ENCODE measurements at places on chromosomes 12 and 14. TPM values are rescaled to one million over a fixed set of nuclear protein-coding genes. Genes with fewer than 3 reads are reported as not detected.

TXNRD1 gene
- polyA plus RNA-seq, result 345 TPM

GYS2 gene
- 0.07 TPM for polyA plus RNA-seq

CLEC14A gene
- 18.1 TPM for polyA plus RNA-seq

TPI1 gene
- 241 TPM for polyA plus RNA-seq

DNAL1 gene
- 3.6 TPM for polyA plus RNA-seq

NDRG2 gene
- polyA plus RNA-seq, result 399 TPM

RAP1B gene
- 74.6 TPM for polyA plus RNA-seq

CLEC6A gene
- polyA plus RNA-seq, result not detected

KRT75 gene
- polyA plus RNA-seq, result not detected

IAPP gene
- not detected for polyA plus RNA-seq

GRCh38 chr14:97408937-97409815 is 612.0 kb downstream of the VRK1 start:
- no peak for DNase-seq
- no peaks in the 10 kb centered on the region for H3K36me3 ChIP-seq
- no peak overlapping the region for H3K27ac ChIP-seq
- peaks cover 54% of the 10 kb centered on the region for H3K27me3 ChIP-seq

- H3K4me1 ChIP-seq, result peaks cover 18% of the 10 kb centered on the region
- peak within 1 kb of the TSS; percentile 97 for H3K27ac ChIP-seq
- DNase-seq, result peak; percentile 85
- no peaks in the 10 kb centered on the region for H3K36me3 ChIP-seq
Measured at GRCh38 chr14:103562429-103563225, at the start of the genes BAG5 and COA8. BAG5 (minus strand) TSS chr14:103562657; CDS start chr14:103561164, 1,493 bp downstream. COA8 (plus strand) TSS chr14:103562960; CDS start chr14:103563002, 42 bp downstream.

DNA sequence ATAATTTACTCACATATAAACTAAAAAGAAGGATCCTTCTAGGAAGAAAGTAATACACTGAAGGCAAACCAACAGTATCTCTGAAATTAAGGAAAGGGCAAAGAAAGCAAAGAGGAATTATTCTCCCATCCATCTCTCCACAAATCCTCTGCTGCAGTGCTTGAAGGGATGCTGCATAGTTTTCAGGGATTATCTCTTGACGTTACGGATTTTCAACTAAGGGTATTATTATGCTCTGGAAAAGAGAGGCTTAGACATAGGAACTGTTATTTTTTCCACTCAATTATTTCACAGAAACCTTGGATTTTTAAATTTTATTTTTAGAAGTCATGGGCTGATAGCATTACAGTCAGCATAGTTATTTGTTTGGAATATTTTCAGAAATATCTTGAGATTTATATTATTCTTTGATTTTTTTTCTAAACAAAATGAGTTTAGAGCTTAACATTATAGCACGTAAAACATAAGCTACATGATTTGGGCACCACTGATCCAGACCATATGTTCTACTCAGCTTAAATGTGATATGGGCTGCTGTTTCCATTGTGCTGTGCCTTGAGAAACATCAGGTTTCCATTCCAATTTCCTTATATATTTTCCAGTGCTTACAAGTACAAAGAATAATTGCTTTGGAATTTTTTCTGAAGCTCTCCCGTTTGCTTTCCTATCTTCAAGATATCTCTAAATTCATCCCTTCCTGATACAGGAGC is 57.9 kb upstream of the DCN start:
- H3K36me3 ChIP-seq, result no peaks in the 10 kb centered on the region
- H3K4me1 ChIP-seq, result no peaks in the 10 kb centered on the region
- DNase-seq, result no peak

- no peaks in the 10 kb centered on the region for H3K27me3 ChIP-seq
- H3K36me3 ChIP-seq, result no peaks in the 10 kb centered on the region
- DNase-seq, result no peak
- H3K27ac ChIP-seq, result no peak overlapping the region
Measured at GRCh38 chr12:70560671-70561070, 76.6 kb downstream of the PTPRB start.

GRCh38 chr12:6053541-6053940 is 70.9 kb downstream of the VWF start:
- H3K4me3 ChIP-seq, result no peak overlapping the region
- H3K27ac ChIP-seq, result peak overlapping the region; percentile 55
- no peaks in the 10 kb centered on the region for H3K27me3 ChIP-seq

GRCh38 chr12:74581439-74581838 is 43.8 kb downstream of the ATXN7L3B start:
- no peak overlapping the region for H3K4me3 ChIP-seq
- no peaks in the 10 kb centered on the region for H3K36me3 ChIP-seq
- no peaks in the 10 kb centered on the region for H3K27me3 ChIP-seq
- no peaks in the 10 kb centered on the region for H3K4me1 ChIP-seq

GRCh38 chr12:42129595-42130204 is 15.0 kb downstream of the GXYLT1 start:
- H3K4me1 ChIP-seq, result peaks cover 18% of the 10 kb centered on the region
- H3K27ac ChIP-seq, result no peak overlapping the region
- peak; percentile 67 for DNase-seq
- no peaks in the 10 kb centered on the region for H3K36me3 ChIP-seq
- no peaks in the 10 kb centered on the region for H3K27me3 ChIP-seq

GRCh38 chr12:108668063-108668462 is 34.4 kb upstream of the SELPLG start:
- peaks cover 56% of the 10 kb centered on the region for H3K4me1 ChIP-seq
- no peaks in the 10 kb centered on the region for H3K27me3 ChIP-seq
- DNase-seq, result no peak
- no peak overlapping the region for H3K27ac ChIP-seq
- H3K4me3 ChIP-seq, result no peak overlapping the region

DNA sequence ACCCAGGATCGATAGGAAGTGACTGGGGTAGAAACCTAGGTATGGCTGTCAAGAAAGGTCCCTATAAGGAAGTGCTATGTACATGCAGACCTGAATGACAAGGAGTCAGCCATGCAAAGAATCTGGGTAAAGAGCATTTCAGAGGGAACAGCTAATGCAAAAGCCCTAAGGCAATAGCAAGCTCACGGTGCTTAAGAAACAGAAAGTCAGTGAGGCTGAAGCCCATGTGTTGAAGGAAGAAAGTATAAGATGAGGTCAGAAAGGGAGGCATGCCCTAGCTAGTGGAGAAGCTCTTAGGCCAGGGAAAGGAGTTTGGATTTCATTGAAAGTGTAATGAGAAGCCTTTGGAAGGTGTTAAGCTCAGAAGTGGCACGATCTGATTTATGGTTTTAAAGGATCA is 6.0 kb upstream of the ADCY6 start:
- H3K27ac ChIP-seq, result no peak overlapping the region
- no peaks in the 10 kb centered on the region for H3K4me1 ChIP-seq
- no peak overlapping the region for H3K4me3 ChIP-seq
- DNase-seq, result no peak
- H3K36me3 ChIP-seq, result no peaks in the 10 kb centered on the region
- no peaks in the 10 kb centered on the region for H3K27me3 ChIP-seq

- H3K4me3 ChIP-seq, result no peak overlapping the region
- no peaks in the 10 kb centered on the region for H3K4me1 ChIP-seq
Measured at GRCh38 chr12:89401433-89402058, 49.2 kb upstream of the DUSP6 start.

- no peaks in the 10 kb centered on the region for H3K27me3 ChIP-seq
- no peak for DNase-seq
- no peaks in the 10 kb centered on the region for H3K4me1 ChIP-seq
- H3K27ac ChIP-seq, result no peak overlapping the region
Measured at GRCh38 chr14:104477666-104478380, 101.7 kb upstream of the C14orf180 start.

DNA sequence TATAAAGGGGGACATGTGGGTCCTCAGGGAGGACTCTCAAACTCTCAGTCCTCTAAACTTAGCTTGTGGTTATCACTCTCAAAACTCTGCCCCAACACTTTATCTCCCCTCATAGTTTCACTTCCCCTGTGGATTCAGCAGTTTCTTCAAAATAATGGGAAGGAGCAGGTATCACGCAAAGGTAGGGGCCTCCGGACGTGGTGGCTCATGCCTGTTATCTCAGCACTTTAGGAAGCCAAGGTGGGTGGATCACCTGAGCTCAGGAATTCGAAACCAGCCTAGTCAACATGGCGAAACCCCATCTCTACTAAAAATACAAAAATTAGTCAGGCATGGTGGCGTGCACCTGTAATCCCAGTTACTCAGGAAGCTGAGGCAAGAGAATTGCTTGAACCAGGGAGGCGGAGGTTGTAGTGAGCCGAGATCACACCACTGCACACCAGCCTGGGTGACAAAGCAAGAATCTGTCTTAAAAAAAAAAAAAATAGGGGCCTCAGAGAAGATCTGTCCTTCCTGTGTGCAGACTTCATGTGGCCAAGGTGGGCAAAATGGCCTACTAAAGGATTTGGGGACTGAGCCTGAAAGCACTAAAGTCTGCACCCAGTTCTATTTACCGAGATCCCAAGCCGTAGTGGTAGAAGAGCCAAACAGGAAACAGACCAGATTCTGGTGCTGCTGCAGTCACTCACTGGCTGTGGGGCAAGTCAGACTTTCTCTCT is 6.4 kb downstream of the ITGB7 start:
- H3K36me3 ChIP-seq, result no peaks in the 10 kb centered on the region
- H3K27me3 ChIP-seq, result no peaks in the 10 kb centered on the region
- peaks cover 12% of the 10 kb centered on the region for H3K4me1 ChIP-seq
- peak; percentile 8 for DNase-seq
- H3K4me3 ChIP-seq, result no peak overlapping the region

DNA sequence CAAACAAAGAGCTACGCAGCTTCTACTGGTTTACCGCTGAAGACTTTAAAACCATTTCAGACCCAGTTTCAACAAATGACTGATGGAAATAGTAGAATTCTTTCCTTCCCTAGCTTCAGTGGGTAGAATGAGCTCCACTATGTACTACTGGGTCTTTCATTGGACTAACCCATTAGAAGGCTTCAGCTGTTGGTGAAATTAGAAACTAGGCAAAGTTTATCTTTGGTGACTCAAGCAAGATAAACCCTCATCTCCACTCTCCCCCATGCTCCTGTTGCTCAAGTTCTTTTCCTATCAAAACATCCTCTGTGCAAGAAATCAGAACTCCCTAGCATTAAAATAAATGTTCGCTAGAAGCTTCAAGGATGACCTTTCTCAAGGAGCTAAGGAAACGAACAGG is 159.2 kb downstream of the PAWR start:
- H3K4me3 ChIP-seq, result no peak overlapping the region
- H3K36me3 ChIP-seq, result no peaks in the 10 kb centered on the region
- DNase-seq, result no peak
- H3K27me3 ChIP-seq, result no peaks in the 10 kb centered on the region
- peaks cover 14% of the 10 kb centered on the region for H3K4me1 ChIP-seq

DNA sequence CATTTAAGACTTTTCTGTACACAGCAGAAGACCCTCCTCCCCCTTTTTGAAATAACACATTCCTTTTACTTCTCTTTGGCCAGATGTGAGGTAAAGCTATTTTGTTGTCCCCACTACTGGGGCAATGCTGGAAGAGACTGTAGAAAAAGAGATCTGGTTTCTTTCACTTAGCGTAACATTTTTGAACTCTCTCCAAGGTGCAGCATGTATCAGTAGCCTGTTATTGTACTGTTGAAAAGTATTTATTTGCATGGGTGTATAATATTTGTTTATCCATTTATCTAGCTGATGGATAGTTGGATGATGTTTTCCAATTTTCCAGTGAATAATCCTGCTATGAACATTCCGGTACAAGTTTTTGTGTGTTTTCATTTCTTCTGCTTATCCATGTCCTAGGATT is 335.2 kb downstream of the SOX5 start:
- no peaks in the 10 kb centered on the region for H3K36me3 ChIP-seq
- no peaks in the 10 kb centered on the region for H3K4me1 ChIP-seq
- no peak overlapping the region for H3K4me3 ChIP-seq
- no peak overlapping the region for H3K27ac ChIP-seq
- no peaks in the 10 kb centered on the region for H3K27me3 ChIP-seq
- DNase-seq, result no peak

Measured in adrenal gland (tissue), 19 donors.